Type B pancreatic cell (in vitro differentiated cells): ENCODE measurements at places on chromosomes 5 and 9.

- DNase-seq = no peak
Measured at GRCh38 chr9:16912197-16912596, 41.7 kb upstream of the BNC2 start.

- DNase-seq = no peak
Measured at GRCh38 chr5:2695200-2695891, 56.1 kb downstream of the IRX2 start.

DNA sequence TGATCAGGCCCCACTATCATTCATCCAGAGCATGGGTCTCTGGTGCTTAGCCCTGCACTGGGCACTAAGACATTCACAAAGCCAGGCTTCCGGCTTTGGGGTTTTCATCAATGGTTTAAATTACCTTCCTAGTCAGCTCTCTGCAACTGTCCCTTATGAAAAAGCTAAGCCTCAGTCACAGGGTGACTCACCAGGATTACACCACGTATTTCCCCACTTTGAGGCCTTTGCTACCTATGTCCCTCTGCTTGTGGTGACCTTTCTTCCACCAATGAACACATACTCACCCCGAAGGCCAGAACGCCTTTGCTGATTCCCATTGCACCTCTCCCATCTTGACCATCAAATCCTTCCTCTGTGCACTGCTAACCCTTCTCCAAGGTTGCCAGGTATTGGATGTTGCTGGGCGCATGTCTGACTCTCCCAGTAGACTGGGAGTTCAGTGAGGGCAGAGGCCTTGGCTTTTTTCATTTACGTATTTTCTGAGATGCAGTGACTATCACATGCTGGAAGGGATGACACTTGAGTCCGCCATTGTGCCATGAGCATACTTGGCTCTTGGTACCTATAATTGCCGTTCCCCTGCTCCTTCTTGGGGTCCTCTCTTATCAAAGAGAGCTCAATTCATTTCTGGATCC is 58.7 kb upstream of the TNFSF8 start:
- no peak for DNase-seq

DNA sequence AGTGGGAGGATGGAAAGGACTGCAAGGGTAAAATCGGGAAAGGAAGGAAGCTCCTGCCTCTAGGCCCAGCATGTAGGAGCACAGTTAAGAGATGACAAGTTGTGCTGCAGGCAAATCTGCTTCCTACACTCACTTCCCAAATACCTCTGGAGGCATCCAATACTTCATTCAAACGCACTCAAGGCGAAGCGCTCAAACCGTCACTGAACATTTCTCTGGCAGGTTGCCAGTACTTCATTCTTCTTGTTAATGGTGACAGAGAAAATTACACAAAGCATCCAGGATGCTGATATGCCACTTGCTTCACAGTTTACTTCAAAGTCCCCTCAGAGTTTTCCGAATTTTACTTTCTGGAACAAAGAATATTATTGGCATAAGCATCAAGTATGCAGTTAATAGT is 59.8 kb downstream of the NREP start:
- no peak for DNase-seq

DNA sequence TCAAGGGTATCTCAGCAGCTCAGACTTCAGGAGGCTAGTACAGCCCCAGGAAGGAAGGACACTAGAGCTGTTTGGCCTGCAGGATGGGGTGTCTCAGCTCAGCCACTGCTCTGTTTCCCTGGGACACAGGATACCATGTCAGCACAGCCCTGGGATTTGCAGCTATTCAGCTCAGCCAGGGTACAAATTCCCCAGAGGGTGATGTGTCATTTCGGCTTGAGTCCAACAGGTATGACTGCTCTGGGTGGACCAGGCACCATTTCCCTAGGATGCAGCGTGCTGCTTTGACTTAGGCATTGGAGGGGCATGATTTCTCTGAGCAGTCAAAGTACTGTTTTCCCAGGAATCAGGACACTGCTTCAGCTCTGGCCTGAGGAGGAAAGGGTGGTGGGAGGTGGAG is 130.1 kb downstream of the ARSB start:
- no peak for DNase-seq

DNA sequence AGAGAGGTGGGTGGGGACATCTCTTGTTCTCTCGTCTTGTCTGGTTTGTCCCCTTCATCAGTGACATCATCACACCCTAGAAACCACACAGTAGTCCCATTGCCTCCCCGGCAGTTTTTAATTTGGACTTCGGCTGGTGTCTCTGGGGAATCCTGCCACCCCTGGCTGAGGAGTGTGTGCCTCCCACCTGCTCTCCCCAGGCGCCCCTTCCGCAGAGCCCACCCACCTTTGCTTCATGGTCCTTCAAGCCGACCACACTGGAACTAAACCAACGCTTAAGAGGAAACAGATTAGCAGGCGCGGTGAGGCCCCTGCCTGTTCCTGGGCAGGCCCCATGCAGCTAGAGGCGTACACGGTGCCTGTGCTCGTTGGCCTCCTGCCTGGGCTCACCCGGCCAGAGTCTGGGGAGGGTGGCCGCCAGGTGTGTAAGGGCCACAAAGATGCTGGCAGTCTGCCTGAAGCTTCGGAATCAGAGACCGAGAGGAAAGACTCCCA is 107.6 kb upstream of the SPRY4 start:
- DNase-seq = no peak

DNA sequence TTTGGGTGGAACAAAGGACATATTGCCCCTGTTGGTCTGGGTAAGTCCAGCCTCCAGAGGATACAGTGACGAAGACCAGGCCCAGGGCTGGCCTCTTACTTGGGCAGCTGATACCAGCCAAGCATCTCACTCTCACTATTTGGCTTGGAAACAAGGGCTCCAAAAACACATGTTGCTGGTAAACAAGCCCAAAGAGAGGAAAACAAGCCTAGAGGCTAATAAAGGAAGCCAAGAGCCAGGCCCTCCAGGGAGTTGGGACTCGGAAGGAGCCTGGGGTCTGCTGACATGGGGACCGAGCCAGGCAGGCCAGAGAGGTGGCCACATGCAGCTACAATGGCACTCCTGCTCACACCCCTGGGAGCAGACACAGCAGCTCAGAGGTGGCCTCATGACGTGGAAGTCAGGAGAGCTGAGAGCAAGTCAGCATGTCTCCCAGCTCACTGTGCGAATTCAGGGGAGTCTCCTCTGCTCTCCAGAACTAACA is 5.7 kb downstream of the SPARC start:
- no peak for DNase-seq

DNA sequence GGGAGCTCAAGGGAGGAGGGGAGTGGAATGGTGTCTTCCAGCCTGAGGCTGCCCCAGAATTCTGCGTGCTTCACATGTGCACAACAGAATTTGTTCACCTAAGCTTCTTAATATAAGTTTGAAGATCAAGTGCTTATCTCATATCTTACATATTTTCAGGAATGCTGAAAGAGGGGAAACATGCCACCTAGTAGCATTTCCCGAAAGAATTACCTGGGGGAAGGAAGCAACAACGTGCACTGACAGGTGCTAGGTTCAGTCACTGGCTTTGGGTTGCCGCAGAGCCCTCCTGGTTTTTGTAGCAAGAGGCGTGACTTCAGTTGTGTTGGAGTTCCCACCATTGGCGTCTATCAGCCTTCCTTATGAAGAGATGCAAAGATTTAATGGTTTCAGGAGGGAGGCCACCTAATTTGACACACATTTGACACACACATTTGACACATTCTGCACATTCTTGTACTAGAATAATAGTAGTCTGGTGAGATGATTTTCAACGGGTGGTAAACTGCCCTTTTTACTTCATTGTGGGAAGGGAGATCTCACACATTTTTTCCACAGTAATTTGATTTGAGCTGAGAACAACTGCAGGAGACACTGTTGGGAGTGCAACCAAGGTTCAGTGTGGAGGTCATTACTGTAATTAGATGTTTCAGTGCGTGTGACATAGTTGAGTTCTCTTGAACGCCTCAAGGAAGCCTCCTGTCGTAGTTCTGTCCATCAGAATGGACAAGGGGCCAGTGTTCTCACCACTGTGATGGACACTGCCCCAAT is 481.3 kb downstream of the CCDC171 start:
- no peak for DNase-seq

DNA sequence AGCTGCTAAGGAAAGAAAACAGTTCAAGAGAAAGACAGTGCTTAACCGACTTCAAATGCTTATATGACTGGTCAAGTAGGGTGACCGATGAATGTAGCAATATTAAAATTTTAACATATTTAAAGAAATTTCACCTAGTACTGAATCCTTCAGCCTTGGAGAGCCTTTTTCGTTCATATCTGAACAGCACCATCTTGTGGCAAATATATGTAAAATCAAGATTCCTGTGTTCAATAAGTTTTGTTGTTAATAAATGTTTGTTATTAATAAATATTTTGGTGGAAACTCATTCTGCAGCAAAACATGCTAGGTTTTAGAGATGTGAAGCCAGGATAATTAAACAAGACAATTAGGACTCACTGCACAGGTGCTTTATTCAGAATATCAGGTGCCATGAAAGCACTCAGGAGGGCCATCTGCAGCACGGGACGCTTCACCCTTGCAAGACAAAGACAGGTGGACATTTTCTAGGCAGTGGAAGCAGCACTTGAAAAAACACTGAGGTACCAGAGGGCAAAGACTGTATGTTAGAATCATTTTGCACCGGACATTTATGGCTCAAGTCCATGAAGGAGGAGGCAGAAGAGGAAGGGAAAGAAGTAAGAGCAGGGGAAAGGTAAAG is 15.6 kb downstream of the TICAM2 start:
- DNase-seq = no peak

DNA sequence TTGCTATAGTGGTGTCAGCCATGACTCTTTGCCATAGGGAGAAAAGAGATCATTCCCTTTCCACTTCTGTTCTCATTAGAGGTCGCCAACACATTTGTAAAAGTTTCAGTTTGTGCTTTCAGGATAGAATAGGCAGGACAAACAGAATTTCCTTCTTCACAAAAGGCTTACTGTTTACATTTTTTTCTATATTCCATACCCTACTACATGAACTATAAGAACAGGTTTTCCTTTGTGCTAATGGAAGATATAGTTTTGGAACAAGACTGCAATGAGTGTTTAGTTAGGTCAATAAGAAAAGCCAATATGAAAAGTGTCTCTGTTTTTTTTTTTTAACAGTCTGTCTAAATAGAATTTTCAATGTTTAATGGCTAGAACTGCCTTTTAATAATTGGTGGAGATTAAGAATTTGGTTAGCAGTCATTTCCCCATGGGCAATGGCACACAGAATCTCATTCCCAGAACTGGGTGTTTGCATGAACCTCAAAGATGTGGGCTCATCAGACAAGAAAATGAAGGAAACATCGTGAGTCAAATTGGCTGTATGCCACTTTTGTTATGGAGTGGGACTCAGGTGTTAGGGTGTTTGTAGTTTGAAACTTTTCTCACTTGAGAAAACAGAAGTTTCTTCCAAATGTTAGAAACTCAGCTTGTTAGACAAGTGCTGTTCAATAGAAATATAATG is 75.2 kb upstream of the PRLR start:
- no peak for DNase-seq

DNA sequence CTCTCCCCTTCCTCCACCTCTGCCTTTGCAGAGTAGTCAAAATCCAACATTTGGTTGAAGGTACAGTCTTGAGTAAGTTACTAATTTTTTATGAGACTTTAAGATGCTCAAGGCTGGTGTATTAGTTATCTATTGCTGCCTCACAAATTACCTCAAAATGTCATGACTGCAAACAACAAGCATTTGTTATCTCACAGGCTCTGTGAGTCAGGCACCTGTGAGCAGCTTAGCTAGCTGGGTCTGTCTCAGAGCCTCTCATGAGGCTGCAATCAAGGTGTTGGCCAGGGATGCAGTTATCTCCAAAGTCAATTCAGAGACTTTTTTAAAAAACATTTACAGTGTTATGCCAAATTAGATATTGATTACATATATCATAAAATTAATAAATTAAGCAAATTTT is 371.3 kb upstream of the RGMB start:
- no peak for DNase-seq

GRCh38 chr9:95516734-95517558 is at the start of gene PTCH1:
Gene PTCH1, minus strand, starts transcription at chr9:95516971.
- DNase-seq = peak; percentile 83

DNA sequence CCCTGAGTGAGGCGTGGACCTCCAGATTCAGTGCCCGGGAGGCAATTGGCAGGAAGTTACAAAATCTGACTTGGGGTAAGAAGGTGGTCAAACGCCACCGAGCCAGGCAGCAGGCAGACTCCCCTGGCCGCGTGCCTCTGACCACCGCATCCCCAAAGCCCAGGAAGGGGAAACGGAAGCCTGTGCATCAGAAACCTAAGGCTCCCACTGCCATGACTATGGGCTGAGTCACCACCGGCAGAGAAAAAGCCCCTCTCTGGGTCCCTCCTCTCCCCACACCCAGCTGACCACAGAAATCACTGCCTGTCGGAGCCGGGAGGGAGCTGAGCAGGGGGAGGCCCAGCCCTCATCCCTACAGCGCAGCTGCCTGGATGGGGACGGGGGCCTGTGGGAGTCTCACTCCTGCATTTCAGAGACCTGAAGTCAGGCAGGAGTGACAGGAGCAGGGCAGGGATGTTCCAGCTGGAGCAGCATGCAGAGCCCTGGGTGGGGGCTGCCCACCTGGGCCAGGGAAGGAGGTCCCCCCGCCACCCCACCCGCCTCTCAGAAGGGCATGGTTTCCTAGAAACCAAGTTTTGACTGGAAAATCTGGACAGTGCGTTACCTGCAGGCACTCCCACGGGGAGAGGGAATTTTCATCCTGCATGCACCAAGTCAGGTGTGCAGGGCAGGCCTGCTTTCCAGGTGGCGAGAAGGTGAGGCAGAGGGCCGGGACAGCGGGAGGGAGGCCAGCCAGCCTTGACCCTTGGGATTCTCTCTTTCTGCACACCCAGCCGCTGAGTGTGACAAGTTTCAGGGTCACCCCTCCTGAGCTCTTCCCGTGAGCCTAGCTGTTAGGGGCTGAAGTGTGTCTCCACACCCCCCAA is 68.2 kb downstream of the LRSAM1 start:
- DNase-seq = no peak

DNA sequence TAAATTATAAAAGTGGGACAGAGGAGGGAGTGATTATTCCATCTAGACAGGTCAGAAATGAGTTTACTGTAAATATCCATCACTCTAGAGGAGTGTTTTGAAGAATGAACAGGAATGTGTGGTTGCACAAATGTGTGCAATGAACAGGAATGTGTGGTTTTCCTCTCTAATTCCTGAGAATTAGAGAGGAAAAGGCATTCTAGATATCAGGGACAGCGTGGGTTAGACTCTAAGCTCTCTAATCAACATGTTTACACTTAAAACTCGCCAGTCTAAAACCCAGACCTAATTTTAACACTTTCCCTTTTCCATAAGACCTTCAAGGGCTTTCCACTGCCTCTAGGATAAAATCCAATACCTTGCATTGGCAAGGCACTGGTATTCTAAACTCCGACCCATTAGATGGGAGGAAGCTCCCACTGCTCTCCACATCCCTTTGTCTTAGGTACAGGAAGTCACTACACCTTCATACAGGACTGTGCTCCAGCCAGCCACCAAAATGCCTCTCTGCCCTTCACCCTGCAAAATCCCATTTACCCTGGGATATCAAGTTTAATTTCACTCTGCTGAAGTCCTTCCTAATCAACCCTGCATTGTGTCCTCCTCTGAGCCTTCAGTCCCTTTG is 67.9 kb downstream of the NFIB start:
- DNase-seq = no peak

GRCh38 chr5:80251636-80252035 is 4.2 kb downstream of the SERINC5 start:
- DNase-seq = no peak

- DNase-seq = no peak
Measured at GRCh38 chr5:58933891-58934628, 351.2 kb downstream of the RAB3C start.
